ENCODE measurements at places on chromosomes 7 and 10. TPM values are rescaled to one million over a fixed set of nuclear protein-coding genes. Genes with fewer than 3 reads are reported as not detected.

DNA sequence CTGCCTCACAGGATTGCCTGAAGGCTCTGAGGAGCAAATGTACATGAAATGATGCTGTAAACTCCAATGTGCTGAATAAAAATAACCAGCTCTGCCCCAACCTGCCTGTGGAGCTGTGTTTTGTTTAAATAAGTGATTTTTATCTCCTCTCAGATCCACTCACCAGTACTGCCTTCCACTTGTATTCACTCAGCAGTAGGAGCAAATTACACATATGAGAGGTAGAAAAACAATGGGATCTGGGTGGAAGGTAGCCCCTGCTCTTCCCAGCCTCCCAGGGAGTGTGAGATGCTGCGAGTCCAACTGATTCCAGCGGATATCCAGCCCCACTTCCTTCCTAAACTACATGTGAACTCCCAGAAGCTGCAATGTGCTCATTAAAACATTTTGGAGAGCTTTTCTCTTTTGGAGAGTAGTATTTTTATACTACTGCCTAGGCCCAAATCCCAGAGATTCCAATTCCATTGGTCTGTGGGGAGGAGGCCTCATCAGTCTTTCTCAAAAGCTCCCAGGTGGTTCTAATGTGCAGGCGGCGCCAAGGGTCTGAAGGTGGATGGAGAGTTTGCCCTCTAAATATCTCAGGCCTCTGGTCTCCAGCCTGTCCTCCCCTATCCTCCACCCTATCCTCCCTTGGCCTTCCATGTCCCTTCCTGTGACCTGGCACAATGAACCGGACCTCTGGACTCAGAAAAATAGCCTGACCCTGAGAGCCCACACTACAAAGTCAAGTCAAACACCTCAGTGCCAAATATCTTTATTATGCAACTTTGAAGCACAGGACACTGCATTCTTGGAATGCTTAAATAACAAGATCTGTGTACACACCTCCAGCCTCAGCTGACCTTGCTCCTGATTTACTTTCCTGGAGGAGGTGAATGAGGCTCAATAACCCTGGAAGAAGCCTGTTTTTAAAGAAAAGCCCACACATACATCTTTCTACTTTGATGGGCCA is 46.2 kb downstream of the CPVL start:
- DNase-seq: peak; percentile 76

GRCh38 chr10:58512491-58513187 is at the start of gene BICC1:
Gene BICC1 (plus strand): TSS chr10:58512872. CDS start chr10:58513144, 272 bp downstream.
- peak; percentile 94 for DNase-seq

The STMP1 gene
- polyA plus RNA-seq: 38.6 TPM

The TUBB8 gene
- 0.10 TPM for polyA plus RNA-seq

GRCh38 chr7:87316846-87317552 is 28.5 kb upstream of the CROT start:
- DNase-seq: peak; percentile 14

The GPC2 gene
- 6.9 TPM for polyA plus RNA-seq

The PRSS1 gene
- not detected for polyA plus RNA-seq

DNA sequence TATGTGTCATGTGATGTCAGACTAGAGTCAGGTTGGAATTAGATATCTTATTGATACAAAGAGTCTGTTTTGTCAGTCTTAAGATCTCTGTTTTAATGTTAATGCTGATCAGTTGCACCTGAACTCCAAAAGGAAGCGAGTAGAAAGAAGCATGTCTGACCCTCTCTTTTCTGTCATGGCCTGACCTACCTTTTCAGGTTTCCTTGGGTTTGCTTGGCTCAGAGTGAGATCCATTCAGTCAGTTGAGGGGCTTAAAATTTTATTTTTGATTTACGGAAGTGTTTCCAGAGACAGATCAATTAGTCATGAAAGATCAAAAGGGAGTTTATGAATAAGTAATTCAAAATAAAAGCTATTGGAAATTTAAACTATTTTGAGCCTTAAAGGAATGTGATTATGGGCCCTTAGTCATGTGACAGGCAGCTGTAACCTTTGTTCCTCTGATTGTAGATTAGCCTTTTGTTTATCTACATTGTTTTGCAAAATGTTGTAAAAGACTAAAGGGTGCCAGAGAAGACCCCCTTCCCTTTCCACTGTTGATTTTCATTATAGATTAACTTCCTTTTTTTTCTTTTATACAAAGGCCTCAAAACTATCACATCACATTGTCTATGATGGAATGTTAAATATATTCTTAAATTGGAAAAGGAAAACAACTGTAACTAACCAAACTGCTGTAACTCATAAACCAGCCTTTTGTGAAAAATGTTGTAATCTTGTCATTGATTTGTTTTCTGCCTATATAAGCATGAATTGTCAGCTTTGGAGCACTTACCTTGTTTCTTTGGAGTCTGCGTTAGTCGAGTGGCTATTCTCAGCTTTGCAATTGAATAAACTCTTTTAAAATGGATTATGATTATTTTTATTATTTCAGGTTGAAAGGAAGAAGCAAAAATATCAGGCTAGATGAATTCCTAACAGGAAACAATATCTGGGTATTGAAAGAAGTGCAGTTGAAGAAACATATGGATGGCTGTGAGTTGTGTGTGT is 195.5 kb upstream of the MBL2 start:
- no peak for DNase-seq

DNA sequence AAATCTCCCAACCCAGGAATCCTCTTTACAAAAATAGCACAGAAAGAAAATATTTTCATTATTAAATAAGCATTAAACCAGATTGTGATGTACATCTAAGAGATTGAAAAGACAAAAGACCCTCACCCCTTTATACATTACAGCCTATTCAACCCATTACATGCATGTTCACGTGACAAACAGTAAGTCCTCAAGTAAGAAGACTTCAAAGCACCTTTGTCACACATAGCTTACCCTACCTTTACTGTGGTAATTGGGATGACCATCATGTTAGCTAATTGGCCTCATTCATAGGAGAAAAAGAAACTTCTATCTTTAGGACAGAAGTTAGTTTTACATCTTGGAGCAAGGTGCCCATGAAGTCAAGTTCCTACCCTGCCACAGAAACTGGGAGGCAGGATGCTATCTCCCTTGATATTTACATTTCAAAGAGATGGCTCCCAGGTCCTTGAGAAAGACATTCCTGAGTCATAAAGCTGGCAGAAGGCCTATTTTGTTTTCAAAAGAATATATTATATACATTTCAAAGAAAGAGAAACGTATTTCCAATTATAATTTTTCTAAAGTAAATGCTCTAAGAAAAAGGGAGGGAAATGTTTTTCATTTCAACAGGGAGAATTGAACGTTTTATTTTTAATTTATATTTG is 48.1 kb downstream of the GNAI1 start:
- DNase-seq: no peak
